Activated CD4-positive, alpha-beta T cell treated with anti-CD3 and anti-CD28 coated beads, Interleukin-2, amount 10 ng/mL, durations not matched to agents 7 days and 5 days (primary cell): ENCODE measurements at places on chromosomes 7 and 10. TPM values are rescaled to one million over a fixed set of nuclear protein-coding genes. Genes with fewer than 3 reads are reported as not detected.

GRCh38 chr7:37675749-37676148, 7.8 kb upstream of the GPR141 start:
- no peaks in the 10 kb centered on the region for H3K4me1 ChIP-seq
- no peaks in the 10 kb centered on the region for H3K36me3 ChIP-seq
- H3K27me3 ChIP-seq, result peaks cover 51% of the 10 kb centered on the region
- H3K4me3 ChIP-seq, result no peak overlapping the region
- no peak for DNase-seq
- H3K27ac ChIP-seq, result no peak overlapping the region

DNA sequence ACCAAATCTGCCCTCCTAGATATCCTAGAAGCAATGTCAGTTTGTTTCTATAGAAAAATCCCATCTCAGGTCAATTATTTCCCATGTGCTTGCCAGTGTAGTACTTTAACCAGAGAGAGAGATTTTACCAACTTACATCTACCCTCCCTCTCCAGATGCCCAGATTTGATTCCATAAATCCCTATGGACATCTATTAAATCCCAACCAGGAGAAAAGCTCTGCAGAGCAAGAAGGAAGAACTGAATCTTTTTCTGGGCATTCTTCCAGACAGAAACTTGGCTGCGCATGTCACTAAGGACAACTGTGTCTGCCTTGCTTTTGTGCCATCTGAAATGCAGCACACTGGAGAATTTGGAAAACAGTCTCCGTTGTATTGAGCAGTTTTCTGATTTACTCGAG, 597.6 kb downstream of the SORCS1 start:
- H3K27me3 ChIP-seq, result no peaks in the 10 kb centered on the region
- H3K4me3 ChIP-seq, result no peak overlapping the region
- H3K4me1 ChIP-seq, result no peaks in the 10 kb centered on the region
- H3K27ac ChIP-seq, result no peak overlapping the region

Gene IKZF5
- 14.3 TPM for total RNA-seq

Gene SLC16A12
- not detected for total RNA-seq

Gene COL26A1
- not detected for total RNA-seq

Gene SPDYE11
- not detected for total RNA-seq

Gene CALML3
- not detected for total RNA-seq

Gene STEAP1B
- 0.19 TPM for total RNA-seq

Gene UBE2D1
- 14.8 TPM for total RNA-seq

DNA sequence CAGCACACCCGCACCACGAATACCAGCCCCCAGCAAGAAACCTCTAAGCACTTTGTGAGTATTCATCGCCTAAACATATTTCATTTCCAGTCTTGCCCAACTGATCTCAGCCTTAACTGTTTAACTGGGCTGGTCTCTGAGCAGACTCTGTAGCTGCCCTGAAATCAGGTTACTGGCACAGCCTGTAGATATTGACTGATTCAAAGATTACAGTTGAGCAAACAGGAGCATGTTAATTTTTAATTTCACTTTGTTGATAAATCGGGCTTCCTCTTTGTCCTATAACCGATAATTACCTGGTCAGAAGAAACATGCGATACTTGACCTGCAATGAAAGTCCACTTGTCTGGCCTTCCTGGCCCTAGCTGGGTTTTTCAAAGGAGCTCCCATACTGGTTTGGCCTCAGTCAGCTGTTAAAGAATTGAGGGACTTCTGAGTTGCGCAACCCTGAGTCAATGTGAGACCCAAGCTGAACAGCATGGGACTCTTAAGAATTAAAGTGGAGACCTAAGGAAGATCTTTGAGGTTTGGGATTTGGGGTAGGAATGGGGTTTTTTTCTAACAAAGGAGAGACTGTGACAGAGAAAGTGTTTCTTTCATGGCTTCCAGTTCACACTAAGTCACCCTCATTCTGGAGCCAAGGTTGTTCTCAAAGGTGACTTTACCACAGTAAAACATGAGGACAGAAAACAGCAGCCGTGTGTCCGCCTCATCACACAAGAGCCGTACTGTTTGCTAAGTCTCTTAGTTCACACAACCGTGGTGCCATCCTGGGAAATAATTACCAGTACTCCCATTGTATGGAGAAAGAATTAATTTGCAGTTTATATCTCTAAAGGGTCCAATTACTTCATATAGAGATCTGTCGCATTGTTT, 75.9 kb downstream of the PPP1R3C start:
- no peak for DNase-seq
- H3K4me1 ChIP-seq, result no peaks in the 10 kb centered on the region
- H3K27ac ChIP-seq, result no peak overlapping the region
- H3K36me3 ChIP-seq, result no peaks in the 10 kb centered on the region
- no peaks in the 10 kb centered on the region for H3K27me3 ChIP-seq
- no peak overlapping the region for H3K4me3 ChIP-seq

Gene ALOX5
- 6.7 TPM for total RNA-seq

Gene RADIL
- total RNA-seq, result 0.37 TPM

Gene SLC26A5
- not detected for total RNA-seq

Gene GPR26
- total RNA-seq, result not detected

Gene CYP17A1
- total RNA-seq, result not detected

DNA sequence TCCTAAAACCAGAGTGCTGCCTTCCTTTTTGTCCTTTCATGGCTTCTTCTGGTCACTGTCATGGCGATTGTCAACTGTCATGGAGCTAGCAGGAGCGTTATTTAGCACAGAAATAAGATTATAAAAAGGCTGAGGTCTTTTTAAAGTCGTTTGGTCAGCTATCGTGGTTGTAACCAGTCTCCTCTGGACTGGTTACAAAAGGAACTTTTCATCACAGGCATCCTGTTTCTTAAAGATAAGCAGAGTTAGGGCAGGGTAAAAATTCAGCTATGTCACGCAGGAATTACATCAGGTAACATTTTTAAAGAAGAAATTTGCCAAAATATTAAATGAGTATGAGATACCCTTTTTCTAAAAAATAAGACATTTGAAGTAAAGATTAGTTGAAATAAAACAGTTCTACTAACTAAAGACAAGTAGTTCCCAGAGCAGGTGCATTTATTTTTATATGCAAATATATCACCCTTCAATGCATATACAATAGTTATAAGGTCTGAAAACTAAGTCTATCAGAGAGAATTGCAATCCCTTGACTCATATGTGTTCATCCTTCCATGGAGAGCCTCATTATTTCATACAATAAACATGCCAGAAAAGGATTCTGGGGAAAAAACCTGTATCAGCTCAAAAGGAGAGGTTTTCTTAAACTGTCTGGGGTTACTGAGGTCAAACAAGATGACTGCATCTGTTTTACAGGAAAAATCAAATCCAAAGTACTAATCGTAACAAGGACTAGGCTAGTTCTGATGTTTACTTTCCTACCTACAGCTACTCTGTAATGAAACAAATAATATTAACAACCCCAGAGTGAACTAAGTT, 20.9 kb downstream of the FAM24A start:
- no peak for DNase-seq
- H3K27ac ChIP-seq, result no peak overlapping the region
- H3K4me3 ChIP-seq, result no peak overlapping the region
- no peaks in the 10 kb centered on the region for H3K27me3 ChIP-seq
- H3K36me3 ChIP-seq, result peaks cover 17% of the 10 kb centered on the region
- no peaks in the 10 kb centered on the region for H3K4me1 ChIP-seq

Gene AASS
- total RNA-seq, result 0.62 TPM

DNA sequence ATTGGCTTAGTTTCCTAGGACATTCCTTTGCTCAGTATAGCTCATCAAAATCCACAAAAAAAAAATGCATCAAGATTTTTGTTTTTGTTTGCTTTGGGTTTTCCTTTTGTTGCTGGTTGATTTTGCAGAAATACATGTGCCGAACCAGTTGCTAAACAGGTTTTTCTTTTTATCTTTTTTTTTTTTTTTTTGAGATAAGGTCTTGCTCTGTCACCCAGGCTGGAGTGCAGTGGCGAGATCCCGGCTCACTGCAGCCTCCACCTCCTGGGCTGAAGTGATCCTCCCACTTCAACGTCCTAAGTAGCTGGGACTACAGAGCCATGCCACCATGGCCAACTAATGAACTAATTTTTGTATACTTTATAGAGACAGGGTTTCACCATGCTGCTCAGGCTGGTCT, 8.3 kb downstream of the CSTF2T start:
- H3K27me3 ChIP-seq, result peaks cover 3% of the 10 kb centered on the region
- H3K27ac ChIP-seq, result no peak overlapping the region
- no peak for DNase-seq
- peaks cover 12% of the 10 kb centered on the region for H3K36me3 ChIP-seq
- H3K4me1 ChIP-seq, result peaks cover 11% of the 10 kb centered on the region
- H3K4me3 ChIP-seq, result no peak overlapping the region

DNA sequence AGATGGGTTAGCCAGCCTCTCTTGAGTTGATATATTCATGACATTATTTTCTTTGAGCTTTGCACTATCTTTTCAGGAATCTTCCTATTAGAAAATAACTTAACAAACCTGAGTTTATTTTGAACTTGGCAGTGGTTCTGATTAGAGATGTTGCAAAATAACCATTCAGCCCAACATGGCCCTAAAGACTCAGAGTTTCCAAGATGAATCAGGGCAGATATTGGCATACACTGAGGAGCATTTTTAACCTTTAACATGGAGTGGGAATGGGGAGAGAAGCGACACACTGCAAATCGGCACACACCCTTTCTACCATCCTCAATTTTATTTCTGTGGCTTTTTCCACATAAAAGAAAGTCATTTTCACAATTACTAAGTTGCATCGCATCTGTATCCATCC, 190.8 kb downstream of the TRIL start:
- peaks cover 13% of the 10 kb centered on the region for H3K27me3 ChIP-seq
- no peak for DNase-seq
- H3K4me3 ChIP-seq, result no peak overlapping the region
- H3K36me3 ChIP-seq, result no peaks in the 10 kb centered on the region
- no peak overlapping the region for H3K27ac ChIP-seq

- H3K4me3 ChIP-seq, result no peak overlapping the region
- DNase-seq, result no peak
- H3K36me3 ChIP-seq, result no peaks in the 10 kb centered on the region
- H3K27ac ChIP-seq, result no peak overlapping the region
- H3K27me3 ChIP-seq, result no peaks in the 10 kb centered on the region
- H3K4me1 ChIP-seq, result peaks cover 16% of the 10 kb centered on the region
Measured at GRCh38 chr10:50653758-50654157, 30.0 kb upstream of the SGMS1 start.
